ENCODE measurements at places on chromosomes 16 and 17.

DNA sequence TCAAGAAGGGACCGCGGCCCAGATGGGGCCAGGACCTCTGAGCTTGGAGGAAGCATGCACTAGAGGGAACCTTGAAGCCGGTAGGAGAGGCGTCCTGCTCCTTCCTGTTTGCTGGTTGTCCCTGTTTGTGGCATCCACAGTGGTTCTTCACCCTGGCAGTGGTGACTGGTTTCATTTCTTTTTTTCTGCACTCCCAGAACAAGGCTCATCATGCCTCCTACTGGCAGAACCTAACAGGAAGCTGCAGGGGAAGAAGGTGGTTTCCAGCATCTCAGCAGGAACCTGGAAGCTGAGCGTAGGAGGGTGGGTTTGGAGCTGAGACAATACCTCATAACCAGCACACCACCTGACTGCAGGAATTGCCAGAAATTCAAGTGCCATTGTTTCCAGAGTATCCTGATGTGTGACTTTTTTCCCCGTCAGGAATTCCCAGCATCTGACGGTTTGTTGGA is 5.8 kb downstream of the TMEM231 start:
- no peak for DNase-seq

GRCh38 chr16:25959221-25959620 is 267.5 kb downstream of the HS3ST4 start:
- DNase-seq: no peak

- no peak for DNase-seq
Measured at GRCh38 chr17:81393684-81394376, 1.4 kb upstream of the BAHCC1 start.

DNA sequence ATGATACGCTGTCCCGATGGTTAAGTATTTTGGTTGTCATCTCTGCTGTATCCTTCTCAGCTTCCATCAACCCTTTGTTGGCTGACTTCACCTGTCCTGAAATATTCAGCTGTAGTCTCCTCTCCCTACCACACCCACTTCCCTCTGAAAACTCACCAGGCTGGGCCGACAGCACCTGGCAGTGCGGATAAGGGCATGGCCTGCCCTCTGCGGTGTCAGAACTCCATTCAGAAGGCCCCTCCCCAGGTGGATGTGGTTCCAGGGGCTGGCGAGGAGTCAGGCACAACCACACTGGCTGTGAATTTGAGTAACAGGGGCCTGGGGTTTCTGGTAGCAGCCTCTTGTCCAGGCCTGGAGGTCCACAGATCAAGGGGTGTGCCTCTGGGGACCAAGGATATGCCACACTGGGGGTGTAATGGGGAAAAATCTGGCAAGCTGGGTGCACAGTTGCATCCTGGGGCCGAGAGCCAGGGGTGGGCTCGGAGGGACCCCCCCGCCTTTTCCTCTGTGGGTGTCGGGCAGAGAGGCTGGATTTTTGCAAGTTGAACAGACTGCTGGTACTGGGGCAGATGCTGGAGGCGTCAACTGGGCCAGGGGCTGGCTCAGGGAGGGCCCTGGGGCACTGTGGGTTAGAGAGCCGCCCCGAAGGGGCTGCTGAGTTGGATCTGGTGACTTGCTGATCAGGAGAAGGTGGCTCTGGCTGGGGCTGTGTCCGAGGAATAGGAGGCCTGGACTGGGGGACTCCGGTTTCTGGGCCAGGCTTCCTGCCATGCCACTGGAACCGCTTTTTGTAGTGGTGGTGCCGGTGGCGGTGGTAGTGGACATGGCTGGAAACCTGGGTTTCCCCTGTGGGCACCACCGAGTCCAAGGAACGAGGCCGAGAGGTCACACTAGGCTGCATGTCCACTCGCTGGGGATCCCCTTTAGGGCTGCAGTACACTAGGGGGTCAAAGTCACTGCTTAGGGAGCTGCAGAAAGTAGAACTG is 5.6 kb upstream of the SUPT4H1 start:
- no peak for DNase-seq

DNA sequence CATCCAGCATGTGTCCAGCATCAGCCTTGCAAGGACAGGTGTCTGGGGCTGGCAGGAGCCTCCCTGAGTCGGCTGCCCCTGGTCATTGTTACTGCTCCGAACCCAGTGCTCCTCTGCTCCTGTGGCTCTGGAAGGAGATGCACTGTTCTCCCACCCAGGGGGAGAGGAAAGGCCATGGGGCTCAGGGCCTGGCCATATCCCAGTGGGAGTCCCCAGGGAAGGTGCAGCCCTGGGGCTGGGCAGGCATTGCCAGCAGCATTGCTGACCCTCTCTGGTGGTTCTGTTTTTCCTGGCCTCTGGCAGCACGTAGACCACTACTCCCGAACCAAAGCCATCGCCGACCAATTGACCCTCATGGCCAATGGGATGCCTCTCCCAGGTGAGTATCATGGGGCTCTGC is 9.6 kb downstream of the SDR42E2 start:
- DNase-seq: no peak

GRCh38 chr17:74686761-74687160 is 26.0 kb downstream of the CD300LF start:
- no peak for DNase-seq

DNA sequence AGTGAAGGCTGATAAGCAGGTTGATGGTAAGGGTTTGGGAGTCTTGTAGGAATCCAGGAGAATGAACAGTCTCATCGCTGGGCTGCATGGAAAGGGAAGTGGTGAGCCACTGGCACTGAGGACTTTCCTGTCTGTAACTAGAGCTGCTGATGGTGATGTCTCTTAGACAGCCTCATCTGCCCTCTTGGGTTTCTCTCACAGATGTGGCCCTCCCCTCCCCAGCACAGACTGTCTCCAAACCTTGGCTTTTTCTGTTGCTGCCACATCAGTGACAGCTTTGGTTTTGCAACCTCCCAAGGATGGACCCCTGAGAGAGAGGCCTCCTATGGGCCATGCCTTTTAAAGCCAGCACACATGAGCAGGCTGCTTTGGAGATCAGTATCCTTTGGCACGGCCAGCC is 16.9 kb downstream of the PLCG2 start:
- DNase-seq: no peak

DNA sequence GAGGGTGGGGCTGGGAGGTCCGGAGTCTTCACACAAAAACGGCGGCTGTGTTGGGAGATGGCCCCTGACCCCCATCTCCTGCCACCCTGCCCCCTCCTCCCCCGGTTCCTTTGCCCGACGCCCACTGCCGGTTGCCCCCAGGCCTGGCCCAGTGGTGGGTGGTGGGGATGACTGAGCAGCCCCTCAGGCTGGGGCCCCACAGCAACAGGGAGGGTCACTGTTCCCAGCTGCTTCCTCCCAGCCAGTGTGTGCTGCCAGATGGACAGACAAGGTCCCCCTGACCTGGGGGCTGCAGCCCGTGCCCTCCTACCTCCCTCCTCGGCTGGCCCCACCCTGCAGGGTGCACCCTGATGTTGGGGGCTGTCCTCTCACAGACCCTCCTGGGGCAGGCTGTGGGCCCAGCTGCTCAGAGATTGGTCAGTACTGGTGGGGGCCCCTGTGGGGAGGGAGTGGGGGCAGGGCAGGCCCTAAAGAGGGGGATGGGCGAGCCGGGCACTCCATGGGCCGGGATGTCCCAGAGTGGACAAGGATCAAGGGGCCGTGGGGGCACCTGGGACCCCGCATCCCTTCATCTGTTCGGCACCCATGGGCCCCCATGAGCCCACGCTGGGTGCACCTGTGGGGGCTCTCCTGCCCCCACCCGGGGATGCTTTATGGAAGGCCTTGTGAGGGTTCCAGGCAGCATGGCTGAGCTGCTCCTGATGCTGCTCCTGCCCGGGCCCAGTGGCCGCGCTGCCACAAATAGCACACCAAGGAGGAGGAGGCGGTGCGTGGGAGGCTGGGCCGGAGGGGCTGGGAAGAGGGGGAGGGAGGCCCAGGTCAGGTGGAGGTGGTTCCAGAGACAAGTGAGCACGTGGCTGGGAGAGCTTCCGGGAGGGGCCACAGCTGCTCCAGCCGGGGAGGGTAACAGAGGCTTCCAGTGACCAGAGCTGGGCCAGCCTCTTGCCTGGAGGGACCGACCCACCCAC is 5.1 kb downstream of the C1QTNF8 start:
- DNase-seq: no peak

DNA sequence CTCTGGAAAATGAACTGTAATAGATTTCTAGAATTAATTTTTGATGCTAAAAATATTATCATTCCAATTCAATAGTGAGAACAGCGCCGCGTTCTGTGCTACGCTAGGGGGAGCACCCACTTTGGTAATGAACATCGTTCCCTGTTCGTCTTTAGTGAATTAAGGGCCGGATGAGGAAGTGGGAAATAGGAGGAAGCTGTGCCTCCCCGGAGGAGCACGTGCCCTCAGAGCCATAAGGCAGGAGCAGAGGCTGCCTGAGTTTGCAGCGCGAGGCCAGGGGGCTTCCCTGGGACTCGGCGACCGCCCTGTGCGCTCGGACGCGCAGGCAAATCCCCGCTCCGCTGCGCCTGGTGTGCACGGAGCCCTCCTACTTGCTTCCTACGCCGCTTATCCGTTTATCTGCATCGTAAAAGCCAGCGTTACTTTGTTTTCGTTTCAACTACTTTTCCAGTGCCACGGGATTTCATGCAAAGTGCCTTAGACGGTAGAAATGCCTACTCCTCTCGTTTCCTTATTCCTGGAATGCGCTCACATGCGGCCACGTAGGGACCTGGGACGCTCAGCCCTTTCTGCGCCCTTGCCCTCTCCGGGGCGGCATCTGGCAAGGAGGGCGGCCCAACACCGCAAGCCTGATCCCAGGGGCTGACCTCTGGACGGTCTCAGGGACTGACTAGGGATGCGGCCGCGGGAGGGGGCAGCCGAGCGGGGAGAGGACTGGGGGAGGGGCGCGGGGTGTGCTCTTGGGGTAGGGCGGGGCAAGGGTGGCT is 76.4 kb downstream of the KCNJ12 start:
- no peak for DNase-seq

DNA sequence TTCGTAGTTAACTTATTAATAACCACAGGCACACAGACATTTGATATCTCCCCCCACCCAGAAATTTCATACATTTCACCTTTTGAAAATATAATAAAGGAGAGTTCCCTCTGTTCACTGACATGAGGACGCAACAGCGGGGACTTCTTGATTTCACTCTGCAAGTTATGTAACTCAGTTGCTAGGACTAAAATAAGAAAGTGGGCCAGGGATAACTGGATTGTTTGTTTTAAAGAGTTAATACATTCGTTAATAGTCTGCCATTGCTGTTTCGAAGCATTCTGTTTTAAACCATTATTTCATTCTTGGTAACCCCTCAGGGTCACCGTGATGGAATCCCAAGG is 1.2 kb downstream of the RHOT1 start:
- no peak for DNase-seq

DNA sequence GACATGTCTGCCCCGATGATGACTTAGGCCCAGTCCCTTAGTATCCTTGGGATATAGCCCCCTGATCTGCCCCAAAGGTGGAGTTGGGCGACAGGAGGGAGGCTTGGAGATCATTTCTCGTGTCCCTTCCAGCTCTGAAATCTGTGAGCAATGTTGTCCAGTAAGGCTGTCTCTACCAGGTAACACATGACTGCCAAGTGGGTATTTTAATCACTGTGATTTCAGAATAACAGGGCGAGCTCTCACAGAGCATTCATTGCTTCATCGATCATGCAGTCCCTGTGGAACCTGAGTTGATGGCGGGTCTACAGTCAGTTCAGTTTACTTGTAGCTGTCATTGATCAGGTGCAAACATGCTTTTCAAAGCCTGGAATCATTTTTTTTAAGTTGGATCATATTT is 39.2 kb downstream of the KSR1 start:
- no peak for DNase-seq

DNA sequence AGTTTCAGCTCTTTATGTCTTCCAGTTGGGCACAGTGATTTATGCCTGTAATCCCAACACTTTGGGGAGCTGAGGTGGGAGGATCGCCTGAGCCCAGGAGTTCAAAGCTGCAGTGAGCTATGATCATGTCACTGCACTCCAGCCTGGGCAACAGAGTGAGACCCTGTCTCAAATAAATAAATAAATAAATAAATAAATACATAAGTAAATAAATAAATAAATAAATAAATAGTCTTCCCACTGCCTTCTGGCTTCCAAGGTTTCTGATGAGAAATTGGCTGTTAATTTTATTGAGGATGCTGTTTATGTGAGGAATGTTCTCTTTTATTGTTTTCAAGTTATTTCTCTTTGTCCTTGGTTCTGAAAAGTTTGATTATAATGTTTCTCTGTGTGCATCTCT is 1507.6 kb upstream of the GOT2 start:
- no peak for DNase-seq

DNA sequence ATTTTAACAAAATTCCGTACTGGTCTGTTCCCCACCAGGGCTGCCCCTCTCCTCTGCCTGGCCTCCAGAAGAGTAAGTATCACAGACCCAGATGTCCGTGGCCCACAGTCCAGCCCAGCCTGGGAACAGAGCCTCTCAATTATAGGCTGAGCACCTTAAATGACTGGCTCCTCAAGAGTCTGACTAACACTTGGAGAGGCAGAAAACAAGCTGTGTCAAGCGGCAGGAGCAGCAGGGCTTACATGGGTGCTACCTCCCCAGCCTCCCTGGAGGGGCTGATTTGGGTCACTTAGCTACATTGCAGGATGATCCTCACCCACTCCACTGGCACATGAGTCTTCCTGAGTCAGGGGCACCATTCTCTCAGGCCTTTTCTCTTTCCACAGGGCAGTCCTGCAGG is 209.7 kb downstream of the COPRS start:
- no peak for DNase-seq

GRCh38 chr16:14420721-14421488 is 209.2 kb downstream of the PARN start:
- no peak for DNase-seq
